ENCODE measurements at places on chromosomes 4 and X. TPM values are rescaled to one million over a fixed set of nuclear protein-coding genes. Genes with fewer than 3 reads are reported as not detected.

EVC2 gene
- total RNA-seq, result 10.6 TPM

CEP135 gene
- 28.6 TPM for total RNA-seq

CCNQ gene
- 23.8 TPM for total RNA-seq

POLN gene
- total RNA-seq, result 8.4 TPM

GRCh38 chr4:112766422-112766821 lies 129.5 kb downstream of the LARP7 start:
- DNase-seq, result peak; percentile 52
